Left renal pelvis (tissue), 4 donors: ENCODE measurements at places on chromosomes 16 and 17.

DNA sequence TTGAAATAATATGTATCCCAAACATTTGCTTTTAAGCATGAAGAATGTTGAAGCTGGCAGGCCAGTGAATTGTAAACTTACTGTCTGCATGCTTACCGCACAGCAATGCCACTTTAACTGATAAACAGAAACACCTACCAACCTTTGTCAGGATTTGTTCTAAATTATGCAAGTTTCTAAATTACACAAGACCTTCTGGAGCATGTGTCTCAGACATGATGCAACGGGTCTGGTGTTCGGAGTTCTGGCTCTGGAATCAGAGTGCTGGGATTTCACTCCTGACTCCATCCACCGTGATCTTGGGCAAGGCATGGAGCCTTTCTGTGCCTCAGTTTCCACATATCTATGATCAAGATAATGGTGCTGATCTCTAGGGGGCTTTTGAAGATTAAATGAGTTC is 111.2 kb downstream of the CCT6B start:
- DNase-seq, result no peak

- DNase-seq, result no peak
These were observed 48.7 kb downstream of the YWHAE start for GRCh38 chr17:1351275-1351674.

GRCh38 chr16:1152651-1153259 is at the start of gene CACNA1H:
Gene CACNA1H, plus strand, starts transcription at chr16:1153106. Its CDS starts 632 bp downstream, at chr16:1153738.
- DNase-seq, result no peak

GRCh38 chr17:6756425-6757031 is 682 bp downstream of the XAF1 start:
- DNase-seq, result no peak

DNA sequence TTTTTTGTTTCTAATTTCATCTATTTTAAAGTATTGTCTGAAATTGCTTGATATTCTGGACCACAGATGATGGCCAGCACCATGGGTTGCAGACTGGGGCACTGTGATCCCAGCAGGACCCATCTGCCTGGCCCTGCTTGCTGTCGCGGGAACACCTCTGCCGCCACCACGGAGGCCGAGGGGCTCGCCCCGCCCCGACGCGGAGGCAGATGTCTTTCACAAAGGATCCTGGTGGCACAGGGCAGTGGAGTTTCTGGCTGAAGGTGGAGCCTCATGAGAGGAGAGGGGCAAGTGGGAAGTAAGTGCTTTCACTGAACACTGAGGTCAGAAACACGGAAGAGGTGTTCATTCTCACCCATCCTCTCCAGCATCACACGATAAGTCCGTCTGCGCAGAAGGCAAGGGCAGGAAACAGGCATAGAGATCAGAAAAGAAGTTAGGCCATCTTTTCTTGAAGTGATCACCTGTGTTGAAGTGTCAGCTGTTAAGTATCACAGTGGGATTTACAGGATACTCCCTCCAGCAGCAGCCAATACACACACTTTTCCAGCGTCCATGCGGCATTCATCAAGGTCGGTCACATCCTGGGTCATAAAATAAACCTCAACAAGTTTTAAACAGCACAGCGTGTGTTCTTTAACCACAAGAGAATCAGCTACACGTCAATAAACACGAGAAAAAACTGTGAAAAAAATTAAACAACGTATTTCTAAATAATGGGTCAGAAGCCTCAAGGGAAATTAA is 194.5 kb downstream of the RPTOR start:
- DNase-seq, result no peak

- no peak for DNase-seq
These were observed 35.5 kb upstream of the PSMD7 start for GRCh38 chr16:74261068-74261467.

DNA sequence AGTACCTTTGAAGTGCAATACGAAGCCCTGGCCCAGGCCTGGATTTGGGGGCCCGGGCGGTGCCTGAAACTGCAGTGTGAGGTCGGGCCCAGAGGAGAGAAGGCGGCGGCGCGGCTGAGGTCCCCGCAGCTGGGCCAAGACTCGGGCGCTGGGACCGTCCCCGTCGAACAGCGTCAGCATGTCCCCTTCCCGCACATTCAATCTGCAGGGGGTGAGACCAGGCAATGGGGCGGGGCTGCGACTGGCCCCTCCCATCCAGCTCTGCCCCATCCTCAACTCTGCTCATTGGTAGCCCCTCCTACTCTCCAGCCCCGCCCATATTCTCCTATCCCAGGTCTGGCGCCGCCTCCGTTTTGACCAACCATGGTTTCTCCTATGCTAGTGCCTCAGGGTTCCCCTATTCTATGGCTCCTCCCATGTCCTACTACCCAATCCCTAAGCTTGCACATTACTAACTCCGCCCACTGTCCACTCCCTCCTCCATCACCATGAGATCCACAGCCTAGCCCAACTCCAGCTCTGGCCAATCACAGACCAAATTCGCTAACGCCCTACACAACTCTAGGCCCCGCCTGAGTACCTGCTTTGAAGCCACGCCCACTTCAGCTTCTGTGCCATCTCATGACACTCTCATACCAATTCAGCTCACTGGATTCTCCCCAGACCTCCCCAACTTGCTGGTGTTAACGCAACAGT is 14.4 kb upstream of the CDIPT start:
- no peak for DNase-seq

- no peak for DNase-seq
These were observed at the start of gene VASN for GRCh38 chr16:4371357-4372000. Gene VASN, plus strand, starts transcription at chr16:4371848. Its CDS starts 9,030 bp downstream, at chr16:4380878.

DNA sequence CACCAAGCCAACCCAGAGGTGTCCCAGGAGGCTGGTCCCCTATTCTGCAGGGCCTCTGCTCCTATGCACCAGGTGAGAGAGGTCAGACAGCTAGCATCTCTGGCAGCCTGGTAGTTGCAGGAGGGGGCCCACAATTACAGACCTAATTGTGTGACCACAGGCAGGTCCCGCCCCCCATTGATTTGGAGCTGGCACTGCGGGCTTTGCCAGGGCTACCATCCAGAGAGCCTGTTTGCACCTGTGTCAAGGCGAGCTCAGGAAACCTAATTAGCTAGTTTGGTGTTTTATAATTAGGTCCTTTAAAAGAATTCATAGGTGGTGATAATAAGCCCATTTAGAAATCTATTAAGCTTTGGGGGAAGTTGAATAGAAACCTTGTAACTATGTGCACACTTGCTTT is 90.2 kb downstream of the MRM1 start:
- no peak for DNase-seq

GRCh38 chr16:48340054-48340453 is 45.2 kb downstream of the SIAH1 start:
- no peak for DNase-seq

GRCh38 chr17:77204536-77204935 is 63.8 kb downstream of the SEC14L1 start:
- no peak for DNase-seq

DNA sequence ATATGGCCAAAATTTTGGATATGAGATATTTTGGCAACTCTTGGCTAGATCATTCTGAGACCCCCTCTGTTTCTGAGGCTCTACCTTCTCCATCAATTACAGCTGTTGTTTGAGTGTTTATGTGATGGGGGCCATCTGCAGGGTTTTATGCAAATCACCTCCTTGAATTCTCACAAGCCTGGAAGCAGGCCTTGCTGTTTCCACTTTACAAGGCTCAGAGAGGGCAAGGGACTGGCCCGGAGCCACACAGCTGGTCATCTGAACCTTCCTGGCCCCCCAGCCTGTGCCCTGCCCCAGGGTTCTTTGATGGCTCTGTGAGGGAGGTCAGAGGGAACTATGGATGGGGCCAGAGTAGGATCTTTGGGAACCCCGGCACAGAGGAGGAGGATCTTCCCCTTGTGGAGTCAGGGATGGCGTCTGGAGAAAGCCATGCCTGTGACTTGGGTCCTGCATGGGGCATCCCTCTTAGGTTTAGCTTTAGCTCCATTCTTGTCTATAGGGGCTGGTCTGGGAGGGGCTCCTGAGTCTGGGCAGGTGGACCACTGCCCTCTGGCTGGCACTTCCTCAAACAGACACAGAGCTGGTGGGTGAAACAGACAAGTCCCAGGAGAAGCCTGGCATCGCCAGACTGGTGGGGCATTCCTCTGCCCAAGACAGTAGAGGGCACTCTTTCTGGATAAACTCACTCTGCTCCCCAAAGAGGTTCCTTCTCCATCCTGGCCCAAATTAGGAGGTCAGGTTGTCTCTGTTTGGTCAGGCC is 26.2 kb downstream of the IL21R start:
- no peak for DNase-seq
